Stimulated activated CD8-positive, alpha-beta memory T cell treated with anti-CD3 and anti-CD28 coated beads, Interleukin-12 subunit alpha, Interleukin-12 subunit beta, amount 100 ng/mL, for 1 hour (primary cell): ENCODE measurements at places on chromosomes 16 and 17.
A peak's percentile ranks its signal among the peaks of the same experiment; 100 is the strongest.

- no peak for DNase-seq
Observed at GRCh38 chr17:55726440-55726839, 3.8 kb upstream of the TMEM100 start.

- DNase-seq = no peak
Observed at GRCh38 chr16:8885674-8886592, 3.8 kb downstream of the LITAFD start.

DNA sequence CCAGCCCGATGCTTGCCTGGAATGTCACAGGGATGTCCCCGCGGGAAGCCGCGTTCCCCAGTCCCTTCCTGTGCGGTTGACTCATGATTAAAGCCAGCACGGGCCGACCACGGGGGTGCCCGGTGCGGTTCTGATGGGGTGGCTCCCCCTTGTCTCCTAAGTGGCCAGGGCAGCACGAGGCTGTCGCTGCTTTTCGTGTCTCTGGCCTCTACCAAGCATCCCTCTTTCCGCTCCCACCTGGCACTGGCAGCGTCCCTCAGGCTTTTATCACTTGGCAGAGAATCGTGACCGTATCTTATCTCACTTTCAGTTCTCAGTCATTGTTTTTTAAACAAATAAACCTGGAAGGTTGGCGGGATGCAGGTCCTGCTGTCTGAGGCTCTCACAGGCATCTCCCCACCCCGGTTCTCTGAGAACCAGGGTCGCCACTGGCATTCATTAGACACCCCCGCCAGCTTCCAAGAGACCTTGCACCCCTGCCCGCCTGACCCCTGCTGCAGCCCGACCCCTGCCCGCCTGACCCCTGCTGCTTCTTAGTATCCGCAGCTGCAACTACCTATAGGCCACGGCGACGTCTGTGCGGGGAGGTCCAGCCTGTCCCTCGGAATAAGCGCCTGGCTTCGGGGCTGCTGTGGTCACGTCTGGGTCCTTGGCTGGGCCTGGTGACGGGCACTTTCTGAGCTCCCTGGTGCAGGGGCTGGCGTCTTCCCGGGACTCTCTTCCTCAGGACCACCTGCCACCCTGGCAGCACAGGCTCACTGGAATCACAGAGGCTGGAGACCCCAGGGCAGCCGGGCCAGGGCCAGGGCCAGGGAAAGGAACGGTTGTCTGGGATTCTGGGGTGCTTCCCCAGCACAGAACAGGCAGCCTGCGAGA is 7.5 kb downstream of the C1QTNF8 start:
- DNase-seq = no peak

- no peak for DNase-seq
Observed at GRCh38 chr17:38454532-38454931, 26.3 kb downstream of the ARHGAP23 start.

DNA sequence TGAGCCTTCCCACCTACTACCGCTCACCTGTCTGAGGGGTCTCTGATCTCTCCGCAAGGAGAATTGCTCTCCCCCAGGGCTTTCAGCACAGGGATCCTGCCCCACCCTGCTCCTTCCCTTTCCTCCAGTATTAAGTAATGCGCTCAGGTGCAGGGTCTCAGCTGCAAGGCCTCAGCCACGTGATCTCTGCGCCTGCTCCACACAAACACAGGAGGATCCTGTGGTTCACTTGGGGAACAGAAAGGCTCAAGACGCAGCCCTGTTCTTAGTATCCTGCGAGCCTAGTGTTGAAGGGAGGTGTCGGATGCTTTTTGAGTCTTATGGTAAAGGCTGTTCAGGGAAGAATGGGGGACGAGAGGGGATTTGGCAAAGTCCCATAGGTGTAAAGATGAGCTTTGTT is 41.6 kb upstream of the GCSH start:
- no peak for DNase-seq

- DNase-seq = no peak
Observed at GRCh38 chr16:3017794-3018506, at the start of gene CLDN6. Gene CLDN6, minus strand, starts transcription at chr16:3018183. Its CDS starts 2,162 bp downstream, at chr16:3016021.

GRCh38 chr16:83906683-83907082 is 7.8 kb downstream of the MLYCD start:
- DNase-seq = no peak

DNA sequence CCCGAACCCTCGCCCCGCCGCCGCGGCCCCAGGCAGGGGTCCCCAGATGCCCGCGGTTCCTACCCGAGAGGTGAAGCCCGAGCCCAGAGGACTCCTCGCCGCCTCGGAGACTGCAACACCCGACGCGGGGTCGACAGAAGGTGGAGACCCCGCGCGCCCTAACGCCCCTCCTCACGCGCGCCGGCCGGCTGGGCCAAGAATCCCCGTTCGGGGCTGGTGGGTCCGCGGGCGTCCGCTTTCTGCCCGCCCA is 515 bp downstream of the SUMO2 start:
- DNase-seq = no peak

- DNase-seq = no peak
Observed at GRCh38 chr16:57704905-57705852, 10.6 kb downstream of the DRC7 start.

DNA sequence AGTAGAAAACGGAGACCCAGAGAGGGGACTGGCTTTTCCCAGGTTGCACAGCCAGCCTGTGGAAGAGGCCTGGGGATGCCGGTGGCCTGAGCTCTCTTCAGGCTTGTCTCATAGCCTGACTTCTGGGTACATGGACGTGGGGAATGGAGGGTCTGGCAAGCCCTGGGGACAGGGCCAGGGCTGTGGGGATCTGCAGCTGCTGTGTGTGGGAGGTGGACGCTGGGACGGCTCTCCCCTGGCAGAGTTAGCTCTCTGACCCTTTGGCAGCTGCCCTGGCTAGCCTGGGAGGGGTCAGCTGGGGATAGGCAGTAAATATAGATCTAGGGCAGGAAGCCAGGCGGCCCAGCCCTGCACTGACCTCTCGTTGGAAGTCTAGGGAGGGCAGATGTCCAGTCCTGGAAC is 20.5 kb downstream of the SLC4A1 start:
- DNase-seq = no peak

GRCh38 chr16:49474741-49475140 is 101.1 kb downstream of the C16orf78 start:
- DNase-seq = no peak

DNA sequence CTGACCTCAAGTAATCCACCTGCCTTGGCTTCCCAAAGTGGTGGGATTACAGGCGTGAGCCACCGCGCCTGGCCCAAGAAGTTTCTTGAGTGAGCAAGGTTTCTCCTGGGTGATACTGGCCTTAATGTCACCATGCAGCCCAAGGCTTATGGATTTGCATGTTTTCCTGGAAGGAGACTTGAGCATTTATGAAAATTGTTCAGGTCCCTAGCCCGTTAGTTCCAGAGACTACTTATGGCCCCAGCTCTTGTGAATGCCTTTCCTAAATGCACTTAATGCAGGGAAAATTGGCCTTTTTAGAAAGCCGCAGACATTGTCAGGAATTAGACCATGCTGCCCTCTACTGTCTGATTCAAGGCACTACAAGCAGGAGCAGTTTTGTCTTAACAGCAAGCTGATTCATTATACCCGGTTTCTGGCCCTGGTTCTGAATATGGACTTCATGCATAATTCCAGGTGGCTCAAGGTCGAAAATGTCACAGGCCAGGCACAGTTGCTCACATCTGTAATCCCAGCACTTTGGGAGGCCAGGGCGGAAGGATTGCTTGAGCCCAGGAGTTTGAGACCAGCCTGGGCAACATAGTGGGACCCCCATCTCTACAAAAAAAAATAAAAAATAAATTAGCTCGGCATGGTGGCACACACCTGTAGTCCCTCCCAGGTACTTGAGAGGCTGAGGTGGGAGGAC is 91.3 kb downstream of the SNX29 start:
- DNase-seq = peak; percentile 32

GRCh38 chr17:68868708-68869107 is 86.5 kb downstream of the ABCA8 start:
- no peak for DNase-seq

GRCh38 chr17:34556384-34556783 is 23.0 kb upstream of the TMEM132E start:
- no peak for DNase-seq

DNA sequence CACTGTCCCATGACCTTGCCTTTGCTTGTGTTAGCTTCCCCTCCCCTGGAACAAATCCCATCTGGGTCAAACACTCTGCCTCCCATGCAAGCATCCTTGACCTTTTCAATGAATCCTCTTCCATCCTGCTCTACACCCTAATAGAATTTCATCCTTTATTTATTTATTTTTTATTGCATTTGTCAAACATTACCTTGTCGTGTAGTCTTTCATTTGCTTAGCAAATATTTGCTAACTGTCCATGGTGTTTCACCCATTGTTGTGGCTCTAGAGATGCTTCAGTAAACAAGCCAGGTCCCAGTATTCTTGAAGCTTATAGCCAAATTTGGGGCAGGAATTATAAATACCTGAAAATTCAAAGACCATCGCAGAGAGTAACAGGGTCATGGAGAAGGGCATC is 51.0 kb upstream of the MRTFB start:
- no peak for DNase-seq

- DNase-seq = no peak
Observed at GRCh38 chr17:82228278-82228841, 482 bp upstream of the SLC16A3 start.

DNA sequence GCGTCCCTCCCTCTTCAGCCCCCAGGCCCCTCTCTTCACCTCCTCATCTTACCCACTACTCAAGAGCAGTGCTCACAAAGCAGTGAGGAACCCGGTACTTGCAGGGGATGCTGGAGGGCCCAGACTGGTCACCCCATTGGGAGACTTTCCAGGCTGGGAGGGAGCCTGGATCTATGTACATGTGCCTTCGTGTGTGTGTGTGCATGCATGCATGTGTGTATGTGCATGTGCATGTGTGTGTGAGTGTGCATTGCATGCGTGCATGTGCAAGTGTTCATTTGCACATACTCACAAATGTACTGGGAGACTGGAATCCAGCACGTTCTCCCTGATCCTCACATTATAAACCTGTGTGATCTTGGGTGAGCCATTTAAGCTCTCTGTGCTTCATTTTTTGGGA is 696.0 kb upstream of the EEF2KMT start:
- DNase-seq = no peak

DNA sequence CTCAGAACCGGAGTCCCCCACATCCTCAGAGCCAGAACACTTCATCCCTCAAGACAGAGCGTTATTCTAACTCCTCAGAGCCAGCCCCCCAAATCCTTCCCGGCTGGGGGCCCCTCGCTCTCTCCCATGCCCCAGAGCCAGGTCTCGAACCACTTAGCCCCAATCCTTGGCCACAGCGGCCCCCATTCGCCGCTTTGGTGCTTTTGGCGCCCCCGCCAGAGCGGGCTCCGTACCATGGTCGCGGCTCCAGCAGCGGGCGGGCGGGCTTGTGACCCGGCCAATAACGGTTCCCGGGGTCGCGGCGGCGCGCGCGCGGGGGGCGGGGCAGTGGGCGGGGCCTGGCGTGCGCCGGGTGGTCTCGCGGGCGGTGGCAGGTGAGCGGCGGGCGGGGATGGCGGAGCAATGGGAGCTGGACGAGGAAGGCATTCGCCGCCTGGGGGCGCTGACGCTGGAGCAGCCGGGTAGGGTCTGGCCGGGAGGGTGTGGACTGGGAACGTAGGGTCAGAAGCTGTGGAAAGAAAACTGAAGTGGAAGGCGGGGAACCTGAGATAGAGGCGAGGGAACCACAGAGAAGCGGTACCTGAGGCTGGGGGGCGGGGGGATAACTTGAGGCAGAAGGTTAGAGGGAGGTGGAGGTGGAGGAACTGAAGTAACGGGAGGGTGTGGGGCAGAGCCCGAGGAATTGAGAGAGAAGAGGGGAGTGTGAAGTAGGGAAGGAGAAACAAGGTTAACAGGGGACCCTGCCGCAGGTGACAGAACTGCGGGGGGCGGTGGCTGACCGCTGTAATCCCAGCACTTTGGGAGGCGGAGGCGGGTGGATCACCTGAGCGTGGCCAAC is at the start of the genes KCTD19 and LRRC36:
Gene KCTD19 (minus strand): TSS at position 270 of the 838 bp plus-strand sequence. CDS start 34 bp downstream, at position 236.
Gene LRRC36 (plus strand): TSS at position 344 of the 838 bp plus-strand sequence. CDS start 48 bp downstream, at position 392.
- peak; percentile 28 for DNase-seq

DNA sequence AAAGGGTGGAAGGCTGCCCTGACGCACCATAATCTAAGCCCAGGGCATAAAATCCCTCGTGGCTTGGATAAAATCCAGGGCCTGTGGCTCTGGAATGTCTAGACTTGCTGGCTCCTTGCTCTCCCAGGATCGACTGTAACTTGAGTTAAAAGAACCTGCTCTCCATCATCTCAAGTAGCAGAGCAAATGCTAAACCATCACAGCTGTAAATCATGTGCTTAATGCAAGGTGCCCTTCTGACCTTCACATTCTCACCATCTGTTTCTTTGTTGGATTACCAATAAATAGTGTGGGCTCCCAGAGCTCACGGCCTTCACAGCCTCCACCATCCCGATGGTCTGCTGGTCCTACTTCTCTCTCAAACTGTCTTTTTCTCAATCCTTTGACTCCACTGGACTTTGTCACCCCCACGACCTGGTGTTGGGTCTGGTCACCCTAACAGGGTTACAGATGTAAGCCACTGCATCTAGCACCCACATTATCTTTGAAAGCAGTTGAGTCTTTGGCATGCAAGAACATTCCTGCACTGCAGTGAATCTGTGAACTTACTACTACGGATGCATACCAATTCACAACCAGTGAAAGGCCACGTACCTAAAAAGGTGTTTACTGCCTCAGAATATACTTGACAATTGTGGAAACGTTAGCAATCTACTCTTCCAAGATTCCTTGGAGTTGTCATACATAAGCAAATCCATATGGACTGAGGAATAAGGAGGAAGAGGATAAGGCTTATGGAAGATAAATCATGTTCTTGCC is 15.3 kb downstream of the RSL1D1 start:
- no peak for DNase-seq

- no peak for DNase-seq
Observed at GRCh38 chr16:57944970-57945739, 25.8 kb downstream of the CNGB1 start.

GRCh38 chr16:11780991-11781680 is 15.9 kb downstream of the ZC3H7A start:
- DNase-seq = no peak

GRCh38 chr16:69013991-69014390 is 91.5 kb upstream of the HAS3 start:
- DNase-seq = no peak

GRCh38 chr16:78317564-78318240 is 218.2 kb downstream of the WWOX start:
- DNase-seq = no peak

DNA sequence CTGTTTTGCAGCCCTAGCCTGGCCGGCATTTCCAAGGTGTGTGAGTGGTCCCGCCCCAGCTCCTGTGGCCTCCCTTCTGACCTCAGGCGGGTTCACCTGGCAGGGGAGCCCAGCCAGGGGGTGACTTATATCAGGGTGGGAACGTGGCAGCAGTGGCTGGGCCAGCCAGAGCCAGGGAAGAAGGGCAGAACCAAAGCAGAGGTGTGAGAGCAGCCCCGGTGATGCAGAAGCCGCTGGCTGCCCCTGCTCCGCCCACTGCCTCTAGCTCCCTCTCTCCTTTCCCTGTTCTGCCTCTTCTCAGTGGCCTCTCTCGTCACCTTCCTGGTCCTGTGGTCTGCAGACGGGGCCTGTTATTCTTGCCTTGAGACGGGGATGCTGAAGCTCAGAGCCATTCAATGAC is 12.1 kb downstream of the MGAT5B start:
- DNase-seq = no peak

GRCh38 chr17:73396431-73397277 is 84.9 kb upstream of the CDC42EP4 start:
- DNase-seq = no peak

GRCh38 chr17:8300627-8301242 is 5.5 kb upstream of the SLC25A35 start:
- peak; percentile 44 for DNase-seq

- DNase-seq = no peak
Observed at GRCh38 chr17:79714176-79715097, 16.3 kb upstream of the ENPP7 start.

- no peak for DNase-seq
Observed at GRCh38 chr16:64459402-64459801, 662.5 kb downstream of the CDH11 start.
